H4 (cell line): ENCODE measurements at places on chromosomes 3 and 15. TPM values are rescaled to one million over a fixed set of nuclear protein-coding genes. Genes with fewer than 3 reads are reported as not detected.
A peak's percentile ranks its signal among the peaks of the same experiment; 100 is the strongest.

Gene AMOTL2
- total RNA-seq: 21.5 and 23.0 TPM in 2 replicates

Gene MYNN
- 18.7 and 19.5 TPM in 2 replicates for total RNA-seq

Gene CHRM5
- not detected in 2 replicates for total RNA-seq

DNA sequence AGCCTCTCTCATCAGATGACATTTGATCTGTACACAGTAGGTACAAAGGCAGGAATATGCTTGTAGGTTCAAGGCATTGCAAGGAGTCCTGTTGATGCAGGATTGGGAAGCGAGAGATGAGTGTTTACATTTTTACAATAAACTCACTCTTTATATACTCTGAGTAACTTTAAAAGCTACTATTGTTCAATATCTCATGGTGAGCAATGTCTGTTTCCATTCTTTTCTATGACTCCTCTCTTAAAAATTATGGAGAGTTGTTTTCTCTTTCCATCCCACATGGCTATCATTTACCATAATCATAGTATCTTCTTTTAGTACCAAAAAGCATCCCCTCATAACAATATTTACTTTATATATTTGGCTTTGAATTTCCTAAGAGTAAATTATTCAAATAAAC, 314.0 kb upstream of the CDIN1 start:
- no peak for DNase-seq

- DNase-seq: no peak
These were observed 4.7 kb downstream of the INAFM2 start for GRCh38 chr15:40328176-40328575.

DNA sequence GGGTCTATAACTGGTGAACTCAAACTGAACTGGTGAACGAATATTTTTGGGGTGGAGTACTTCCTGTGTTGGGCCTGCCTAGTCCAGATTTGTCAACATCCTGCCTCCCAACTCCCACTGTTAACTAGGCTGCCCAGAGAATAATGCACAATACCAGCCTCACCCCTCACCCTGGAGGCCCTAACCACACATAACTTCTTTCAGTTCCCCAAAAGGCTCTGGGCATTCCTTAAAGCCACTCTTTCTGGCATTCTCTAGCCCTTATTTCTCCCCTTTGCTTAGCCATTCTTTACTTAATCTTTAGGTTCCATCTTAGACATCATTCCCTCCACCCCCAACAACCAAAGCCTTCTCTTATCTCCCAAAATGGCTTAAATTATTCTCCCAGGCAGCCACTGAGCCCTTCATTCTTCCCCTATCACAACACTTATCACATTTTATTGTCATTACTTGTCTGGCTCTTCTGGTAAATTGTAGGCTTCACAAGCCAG, 9.1 kb upstream of the SEC11A start:
- peak; percentile 27 for DNase-seq

DNA sequence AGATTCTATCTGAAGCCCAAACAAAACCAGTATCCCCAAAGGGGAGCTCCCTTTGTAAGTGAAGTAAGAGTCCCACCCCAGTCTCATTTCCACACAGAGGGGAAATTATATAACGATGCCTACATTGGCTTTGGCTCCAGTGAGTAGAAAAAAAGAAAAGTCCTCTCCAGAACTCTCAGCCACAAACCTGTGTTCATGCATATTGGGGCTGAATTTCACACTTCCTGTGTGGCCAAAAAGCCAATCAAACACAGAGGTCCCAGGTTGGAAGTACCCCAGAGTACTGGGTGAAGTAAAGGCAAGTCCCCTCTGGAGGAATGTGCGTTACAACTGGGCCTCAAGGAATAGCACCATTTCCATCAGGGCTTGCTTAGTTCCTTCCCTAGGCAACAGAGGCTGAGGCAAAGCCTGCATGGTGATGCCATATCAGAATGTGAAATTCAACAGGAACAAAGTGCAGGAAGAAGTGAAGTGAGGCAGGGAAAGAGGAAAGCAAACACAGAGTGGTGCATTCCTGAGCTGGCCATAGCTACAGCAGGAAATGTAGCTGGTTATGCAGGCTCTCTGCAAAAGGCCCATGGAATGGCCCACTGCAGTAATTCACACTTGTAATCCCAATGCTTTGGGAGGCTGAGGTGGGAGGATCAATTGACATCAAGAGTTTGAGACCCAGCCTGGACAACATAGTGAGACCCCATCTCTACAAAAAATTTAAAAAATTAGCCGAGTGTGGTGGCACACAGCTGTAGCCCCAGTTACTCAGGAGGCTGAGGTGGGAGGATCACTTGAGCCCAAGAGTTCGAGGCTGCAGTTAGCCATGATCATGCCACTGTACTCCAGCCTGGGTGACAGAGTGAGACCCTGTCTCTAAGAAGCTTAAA, 16.6 kb upstream of the CX3CR1 start:
- no peak for DNase-seq

GRCh38 chr3:188931531-188931930, 240.2 kb upstream of the TPRG1 start:
- no peak for DNase-seq

- DNase-seq: no peak
These were observed 1.3 kb downstream of the TRANK1 start for GRCh38 chr3:36943601-36944000.

Gene SPTSSB
- total RNA-seq: not detected in 2 replicates

Gene TNIK
- 0.62 and 5.5 TPM in 2 replicates for total RNA-seq

GRCh38 chr3:66083096-66083678, 44.5 kb upstream of the MAGI1 start:
- no peak for DNase-seq

Gene GOLGA6A
- not detected in 2 replicates for total RNA-seq

DNA sequence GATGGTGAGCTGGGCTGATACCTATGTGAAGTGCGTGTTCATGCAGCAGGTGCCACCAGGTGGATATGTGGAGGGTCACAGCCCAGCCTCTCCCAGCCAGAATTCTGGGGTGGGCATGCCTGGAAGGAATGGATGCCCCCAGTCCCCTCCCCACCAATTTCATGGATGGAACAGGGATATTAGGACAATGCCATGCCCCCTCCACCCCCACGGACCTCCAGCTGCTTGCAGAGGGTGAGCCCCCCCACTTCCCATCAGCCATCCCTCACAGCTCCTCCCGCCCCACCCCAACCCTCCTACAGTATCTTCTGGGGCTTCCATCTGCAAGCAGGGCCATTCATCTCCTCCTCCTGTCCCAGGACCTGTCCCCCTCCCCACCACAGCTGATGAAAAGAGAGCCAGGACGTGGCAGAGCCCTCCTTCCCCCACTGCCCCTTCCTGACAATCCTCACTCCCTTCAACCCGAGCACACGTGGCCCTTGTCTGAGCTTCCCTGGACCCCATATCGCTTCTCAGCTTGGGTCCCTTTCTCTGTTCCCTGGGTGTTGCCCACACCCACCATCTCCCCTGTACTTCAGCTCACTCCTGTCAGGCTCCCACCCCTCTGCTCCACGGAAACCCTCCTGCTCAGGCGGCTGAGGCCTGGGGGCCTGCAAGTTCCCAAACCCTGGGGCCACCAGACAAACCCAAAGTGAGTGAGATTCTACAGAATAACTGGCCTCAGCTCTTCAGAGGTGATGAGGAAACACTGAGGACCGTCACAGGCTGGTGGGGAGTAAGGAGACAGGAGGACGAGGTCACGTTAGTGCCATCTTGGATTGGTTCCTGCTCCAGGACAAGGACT, 2.8 kb upstream of the SEMA3G start:
- DNase-seq: no peak

Gene PLA2G4D
- total RNA-seq: not detected in 2 replicates

GRCh38 chr3:5122741-5123706, 932 bp downstream of the ARL8B start:
- no peak for DNase-seq

DNA sequence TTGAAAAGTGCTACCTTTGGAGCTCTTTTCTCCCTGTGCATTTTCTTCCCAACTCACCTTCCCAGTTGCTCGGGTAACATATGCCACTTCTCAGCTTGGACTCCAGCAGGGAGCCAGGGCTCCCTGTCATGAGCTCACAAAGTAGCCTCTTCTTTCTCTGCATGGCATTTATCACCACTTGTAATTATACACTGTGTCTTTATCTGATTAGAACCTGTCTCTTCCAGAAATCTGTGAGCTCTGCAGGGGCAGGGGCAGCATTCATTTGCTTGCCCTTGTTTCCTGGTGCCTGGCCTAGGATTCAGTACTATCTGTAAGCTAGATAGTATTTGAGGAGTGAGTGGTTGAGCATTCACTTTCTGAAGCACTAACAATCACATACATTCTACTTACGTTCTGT, 100.9 kb downstream of the CLSTN2 start:
- no peak for DNase-seq

Gene FILIP1L
- total RNA-seq: 30.0 and 37.8 TPM in 2 replicates

Gene GOLGA6B
- total RNA-seq: not detected in 2 replicates

DNA sequence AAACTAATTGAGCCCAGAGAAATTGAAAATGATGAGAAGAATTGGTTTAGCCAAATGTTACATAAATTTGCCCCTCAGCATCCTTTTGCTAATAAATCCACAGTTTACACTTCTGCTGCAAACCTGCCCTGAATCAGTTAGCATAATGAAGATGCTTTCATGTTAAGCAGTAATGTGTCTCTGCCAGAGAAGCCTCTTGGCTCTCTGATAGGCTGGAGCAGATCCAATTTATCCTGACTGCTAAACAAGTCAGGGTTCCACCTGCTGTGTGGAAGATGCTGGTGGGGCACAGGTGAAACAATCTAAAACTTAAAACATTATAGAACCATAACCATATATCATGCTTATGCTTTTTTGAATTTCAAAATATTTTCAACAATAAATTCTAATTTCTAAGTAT, 946.8 kb downstream of the OTOL1 start:
- no peak for DNase-seq

Gene BUB1B
- total RNA-seq: 55.5 and 56.2 TPM in 2 replicates

GRCh38 chr3:98968824-98969223, 67.3 kb upstream of the DCBLD2 start:
- no peak for DNase-seq

- no peak for DNase-seq
These were observed 76.7 kb upstream of the MBNL1 start for GRCh38 chr3:152192050-152192449.

DNA sequence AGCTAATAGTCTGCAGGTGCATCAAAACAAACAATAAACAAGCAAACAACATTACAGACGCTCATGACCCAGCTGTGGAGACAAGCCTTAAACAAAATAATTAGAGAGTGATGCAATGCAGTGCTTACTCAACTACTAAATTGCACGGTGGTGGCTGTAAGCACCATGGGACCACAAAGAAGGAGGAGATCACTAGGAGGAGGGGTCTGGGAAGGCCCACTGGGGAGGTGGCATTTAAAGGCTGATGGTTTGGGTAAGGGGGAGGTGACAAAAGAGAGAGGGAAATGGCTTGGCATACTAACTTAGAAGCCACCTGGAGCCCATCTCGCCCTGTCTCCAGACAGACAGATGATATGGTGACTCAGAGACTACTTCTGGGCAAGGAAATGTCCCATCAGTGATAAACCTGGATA, 516.7 kb downstream of the FOXP1 start:
- DNase-seq: peak; percentile 58

GRCh38 chr15:83413054-83413719, 34.0 kb upstream of the SH3GL3 start:
- no peak for DNase-seq

- DNase-seq: no peak
These were observed 444.6 kb downstream of the GRM7 start for GRCh38 chr3:7305561-7305960.

GRCh38 chr15:50117431-50118027, 1.5 kb downstream of the ATP8B4 start:
- DNase-seq: no peak

GRCh38 chr3:52153389-52154096, 680 bp downstream of the POC1A start:
- DNase-seq: no peak

DNA sequence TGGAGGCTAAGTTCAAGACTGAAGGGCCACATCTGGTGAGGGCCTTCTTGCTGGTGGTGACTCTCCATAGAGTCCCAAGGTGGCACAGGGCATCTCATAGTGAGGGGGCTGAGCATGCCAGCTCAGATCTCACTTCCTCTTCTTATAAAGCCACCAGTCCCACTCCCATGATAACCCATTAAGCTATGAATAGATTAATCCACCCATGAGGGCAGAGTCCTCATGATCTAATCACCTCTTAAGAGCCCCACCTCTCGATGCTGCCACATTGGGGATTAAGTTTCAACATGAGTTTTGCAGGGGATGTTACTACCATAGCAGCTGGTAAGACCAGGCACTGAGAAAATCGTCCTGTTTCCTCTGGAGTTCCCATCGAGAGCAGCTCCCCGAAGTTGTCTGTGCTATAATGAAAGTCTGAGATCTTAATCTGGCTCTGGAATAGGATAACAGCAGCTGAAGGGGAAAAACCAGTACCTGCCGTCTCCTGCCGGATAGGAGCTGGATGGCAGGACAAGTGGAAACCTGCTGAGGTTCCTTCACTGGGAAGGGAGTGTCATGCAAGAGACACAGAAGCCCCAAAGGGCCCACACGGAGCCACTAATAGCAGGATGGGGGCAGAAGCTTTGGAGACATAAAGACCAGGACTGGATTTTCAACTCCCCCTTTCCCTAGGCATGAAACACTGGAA, 79.5 kb upstream of the EPHB3 start:
- no peak for DNase-seq

GRCh38 chr3:133081016-133081415, 42.8 kb downstream of the TMEM108 start:
- DNase-seq: no peak

GRCh38 chr3:179630753-179631451, 21.9 kb upstream of the USP13 start:
- no peak for DNase-seq

DNA sequence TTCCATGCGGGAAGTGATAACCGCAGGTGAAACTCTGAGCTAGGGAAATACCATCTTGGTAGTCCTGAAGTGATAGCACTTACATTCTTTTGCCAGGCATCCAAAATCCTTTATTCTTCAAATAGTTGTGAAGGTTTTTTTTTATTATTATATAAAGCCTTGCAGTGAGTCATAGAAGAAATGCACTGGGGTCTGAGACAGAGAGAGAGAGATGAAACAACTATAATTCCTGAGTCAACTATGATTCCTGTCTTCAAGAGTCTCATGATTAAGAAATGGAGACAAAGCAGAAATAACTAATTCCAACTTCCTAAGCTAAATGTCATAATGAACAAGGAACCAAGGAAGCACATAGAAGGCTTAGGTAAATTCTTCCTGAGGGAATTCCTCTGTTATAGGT, 495.6 kb downstream of the LPP start:
- DNase-seq: no peak

DNA sequence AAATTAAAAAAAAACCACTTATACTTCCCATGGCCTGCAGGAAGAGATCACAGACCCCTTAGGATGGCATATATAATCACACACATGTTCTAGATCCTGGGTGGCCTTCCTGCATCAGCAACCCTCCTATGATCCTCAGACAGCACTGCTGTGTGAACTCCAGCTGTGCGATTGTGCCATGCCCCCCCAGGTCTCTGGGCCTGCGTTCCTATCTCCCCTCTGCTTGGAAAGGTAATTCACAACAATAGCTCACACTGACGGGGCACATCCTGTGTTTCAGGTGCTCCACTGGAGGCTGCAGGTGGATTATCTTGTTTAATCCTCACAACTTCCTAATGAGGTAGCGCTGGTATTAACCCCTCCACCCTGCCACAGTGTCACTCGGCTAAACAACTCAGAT, 71.2 kb upstream of the GLCE start:
- no peak for DNase-seq
